ENCODE measurements at places on chromosomes 11 and 22. TPM values are rescaled to one million over a fixed set of nuclear protein-coding genes. Genes with fewer than 3 reads are reported as not detected.

Gene RAG1
- total RNA-seq, result 1,091 TPM

Gene POU2AF1
- total RNA-seq, result 0.90 TPM

DNA sequence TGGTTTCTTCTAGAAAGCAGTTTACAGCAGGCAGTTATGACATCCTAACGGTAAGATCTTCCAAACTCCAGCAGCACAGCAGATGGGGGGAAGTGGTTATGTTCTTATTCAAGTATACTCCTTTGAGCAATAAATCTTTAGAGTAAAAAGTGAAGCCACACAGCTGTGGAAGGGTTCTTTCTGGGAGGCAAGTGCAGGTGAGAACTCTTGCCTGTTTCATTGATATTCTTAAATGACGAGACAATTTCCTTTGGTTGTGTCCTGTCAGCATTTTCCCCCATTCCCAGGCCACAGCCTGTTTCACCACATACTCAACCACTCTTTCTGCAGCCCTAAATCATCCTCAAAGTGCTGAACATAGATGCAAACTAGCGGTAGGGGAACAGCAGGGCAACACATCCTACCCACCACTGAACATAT is 207.3 kb upstream of the MTNR1B start:
- DNase-seq, result peak; percentile 90

- DNase-seq, result no peak
These were observed 386.2 kb downstream of the NTM start for GRCh38 chr11:131756479-131757110.

- DNase-seq, result no peak
These were observed 49.3 kb upstream of the CD44 start for GRCh38 chr11:35089666-35090065.

Gene DMC1
- total RNA-seq, result 14.7 TPM

DNA sequence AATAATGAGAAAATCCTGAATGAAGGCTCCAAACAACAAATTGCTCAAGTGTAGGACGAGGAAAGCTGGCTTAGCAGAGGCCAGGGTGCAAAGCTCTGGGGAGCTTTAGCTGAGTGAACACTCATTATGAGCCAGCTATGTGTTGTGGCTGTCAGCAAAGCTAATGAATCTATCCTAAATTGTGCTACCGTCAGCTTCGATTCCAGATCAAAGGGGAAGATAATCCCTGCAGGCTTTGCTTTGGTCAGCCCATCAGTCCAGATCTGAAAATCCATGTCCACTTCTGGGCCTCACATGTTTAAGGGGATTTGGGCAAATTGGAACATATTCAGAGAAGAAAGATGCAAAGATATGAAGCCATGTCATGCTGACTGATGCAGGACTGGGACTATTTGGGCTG is 180.9 kb upstream of the ZBED5 start:
- DNase-seq, result no peak

DNA sequence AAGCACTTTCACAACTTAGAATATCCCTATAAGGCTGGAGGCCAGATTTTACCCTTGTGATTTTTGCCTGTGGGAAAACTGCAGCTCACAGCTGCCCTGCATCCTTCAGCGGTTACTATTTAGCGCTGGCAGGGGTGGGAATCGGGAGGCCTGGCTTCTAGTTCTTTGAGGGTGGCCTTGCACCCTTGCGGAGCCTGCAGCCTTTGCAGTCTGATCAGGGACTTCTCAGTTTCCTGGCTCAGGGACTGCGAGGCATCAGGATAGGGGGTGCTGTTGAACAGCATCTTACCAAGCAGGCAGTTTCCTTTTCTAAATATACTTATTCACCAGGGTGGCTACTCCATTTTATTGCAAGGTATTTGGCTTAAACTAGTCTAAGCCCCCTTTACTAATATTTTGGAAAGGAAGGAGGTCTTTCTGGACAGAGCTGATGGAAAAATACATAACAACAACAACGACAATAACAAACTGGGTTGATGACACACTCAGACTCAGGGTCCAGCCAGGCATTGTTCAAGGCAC is 2.9 kb upstream of the APOA1 start:
- no peak for DNase-seq
